ENCODE measurements at places on chromosomes 16 and 17. TPM values are rescaled to one million over a fixed set of nuclear protein-coding genes. Genes with fewer than 3 reads are reported as not detected.

The SLC26A11 gene
- total RNA-seq, result 5.9 TPM

The WNK4 gene
- total RNA-seq, result 0.12 TPM

The ERN2 gene
- 0.35 TPM for total RNA-seq

The CLEC3A gene
- not detected for total RNA-seq

The HASPIN gene
- total RNA-seq, result 0.23 TPM

The PRSS36 gene
- total RNA-seq, result 0.45 TPM

The PPL gene
- total RNA-seq, result 0.68 TPM

The NHLRC4 gene
- total RNA-seq, result 1.4 TPM

The GRIN2A gene
- under 0.01 TPM for total RNA-seq

The ABI3 gene
- 0.47 TPM for total RNA-seq

The MT4 gene
- total RNA-seq, result not detected

The KRT39 gene
- 0.12 TPM for total RNA-seq

The SNX20 gene
- total RNA-seq, result not detected

The KRTAP4-5 gene
- total RNA-seq, result not detected

The CCL17 gene
- not detected for total RNA-seq

The KCNH4 gene
- 0.12 TPM for total RNA-seq

The PTGES3L gene
- total RNA-seq, result not detected

The PRM3 gene
- not detected for total RNA-seq

The TMEM107 gene
- total RNA-seq, result 19.0 TPM

The SLC38A8 gene
- not detected for total RNA-seq

The CYTH1 gene
- 8.1 TPM for total RNA-seq

The ELMO3 gene
- total RNA-seq, result 0.45 TPM

The MYOCD gene
- 1.2 TPM for total RNA-seq

The TBC1D26 gene
- under 0.01 TPM for total RNA-seq

The GPR142 gene
- total RNA-seq, result not detected

The CES5A gene
- not detected for total RNA-seq

The RAB11FIP3 gene
- total RNA-seq, result 12.7 TPM

The ZSCAN10 gene
- not detected for total RNA-seq

The GPR179 gene
- total RNA-seq, result not detected

The DEXI gene
- 79.0 TPM for total RNA-seq

The SETD1A gene
- 1.6 TPM for total RNA-seq

The TBC1D3I gene
- total RNA-seq, result not detected

The SOCS1 gene
- total RNA-seq, result 0.70 TPM

The CDH5 gene
- total RNA-seq, result 23.2 TPM

The ZG16 gene
- total RNA-seq, result not detected

The ABCA10 gene
- 7.1 TPM for total RNA-seq

The SOST gene
- 115 TPM for total RNA-seq

The SEZ6 gene
- not detected for total RNA-seq

The TBC1D3C gene
- total RNA-seq, result not detected

The KRT20 gene
- not detected for total RNA-seq

The PERCC1 gene
- total RNA-seq, result not detected

The WBP2 gene
- 21.3 TPM for total RNA-seq

The CHRNE gene
- total RNA-seq, result 0.38 TPM

The STARD3 gene
- total RNA-seq, result 49.3 TPM

The WSCD1 gene
- total RNA-seq, result 0.08 TPM

The HSD17B2 gene
- 0.35 TPM for total RNA-seq

The KRTAP4-1 gene
- not detected for total RNA-seq

The EFNB3 gene
- 1.4 TPM for total RNA-seq
